ENCODE measurements at places on chromosomes 13 and 19.

DNA sequence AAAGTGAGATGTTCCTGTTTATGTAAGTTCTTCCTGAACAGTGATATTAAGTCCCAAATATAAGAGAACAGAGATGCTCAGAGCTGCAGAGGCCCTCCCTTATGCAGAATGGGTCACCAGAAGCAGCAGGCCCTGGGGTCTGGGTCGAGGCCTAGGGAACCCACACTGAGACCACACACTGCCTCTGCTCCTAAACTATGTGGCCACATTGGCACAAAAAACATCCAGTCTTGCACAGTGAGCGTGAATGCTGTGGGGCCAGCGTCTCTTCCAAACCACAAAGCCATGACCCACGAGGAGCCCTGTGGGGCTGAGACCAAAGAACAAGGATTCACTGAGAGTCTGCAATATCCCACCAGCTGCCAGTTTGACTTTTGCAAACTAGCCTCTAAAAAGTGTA, 23.6 kb downstream of the PROZ start:
- H3K36me3 ChIP-seq = no peaks in the 10 kb centered on the region
- no peak overlapping the region for H3K4me3 ChIP-seq
- H3K27me3 ChIP-seq = no peaks in the 10 kb centered on the region
- no peak for DNase-seq
- H3K4me1 ChIP-seq = peaks cover 26% of the 10 kb centered on the region

- no peak for DNase-seq
- H3K4me3 ChIP-seq = no peak overlapping the region
- no peaks in the 10 kb centered on the region for H3K27me3 ChIP-seq
- H3K27ac ChIP-seq = peak overlapping the region; percentile 75
- peaks cover 13% of the 10 kb centered on the region for H3K4me1 ChIP-seq
- H3K36me3 ChIP-seq = peaks cover 27% of the 10 kb centered on the region
Observed at GRCh38 chr13:113022745-113023574, 53.9 kb downstream of the MCF2L start.

DNA sequence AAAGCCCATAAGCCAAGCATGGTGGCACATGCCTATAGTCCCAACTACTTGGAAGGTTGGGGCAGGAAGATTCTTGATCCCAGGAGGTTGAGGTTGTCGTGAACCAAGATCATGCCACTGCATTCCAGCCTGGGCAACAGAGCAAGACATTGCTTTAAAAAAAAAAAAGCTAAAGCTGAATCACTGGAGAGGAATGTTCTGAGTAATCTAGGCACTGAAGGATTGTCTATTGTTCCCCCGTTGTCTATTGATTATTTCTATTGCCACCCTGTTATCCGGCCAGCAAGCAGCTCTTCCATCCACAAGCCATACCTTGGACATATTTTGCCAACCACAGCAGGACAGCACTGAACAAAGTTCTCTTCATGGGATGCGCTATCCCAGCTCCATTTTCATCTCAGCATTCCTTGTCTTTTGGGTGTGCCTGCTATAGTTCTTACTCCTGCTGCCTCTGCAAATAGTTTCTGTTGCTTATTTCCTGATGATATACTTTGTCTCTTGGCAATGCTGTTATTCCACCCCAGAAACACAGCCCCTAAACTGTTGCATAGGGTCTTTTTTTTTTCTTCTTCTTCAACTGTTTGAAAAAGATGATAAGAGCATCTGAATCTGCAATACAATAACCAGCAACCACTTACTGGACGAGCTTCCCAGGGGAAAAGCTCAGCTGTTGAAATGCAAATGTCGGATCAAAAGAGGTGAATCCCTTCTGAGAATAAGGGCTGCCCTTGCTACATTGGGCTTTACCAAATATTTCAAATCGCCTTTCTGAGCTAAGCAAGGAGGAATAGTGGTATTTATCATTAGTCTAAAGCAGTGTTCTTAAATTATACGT, 22.2 kb upstream of the SIAH3 start:
- H3K27ac ChIP-seq = no peak overlapping the region
- no peak for DNase-seq
- H3K4me1 ChIP-seq = no peaks in the 10 kb centered on the region
- H3K4me3 ChIP-seq = no peak overlapping the region
- H3K27me3 ChIP-seq = no peaks in the 10 kb centered on the region

- no peak overlapping the region for H3K4me3 ChIP-seq
- no peaks in the 10 kb centered on the region for H3K36me3 ChIP-seq
- DNase-seq = no peak
- no peak overlapping the region for H3K27ac ChIP-seq
- no peaks in the 10 kb centered on the region for H3K27me3 ChIP-seq
- peaks cover 3% of the 10 kb centered on the region for H3K4me1 ChIP-seq
Observed at GRCh38 chr13:53781941-53782340, 753.3 kb downstream of the OLFM4 start.

DNA sequence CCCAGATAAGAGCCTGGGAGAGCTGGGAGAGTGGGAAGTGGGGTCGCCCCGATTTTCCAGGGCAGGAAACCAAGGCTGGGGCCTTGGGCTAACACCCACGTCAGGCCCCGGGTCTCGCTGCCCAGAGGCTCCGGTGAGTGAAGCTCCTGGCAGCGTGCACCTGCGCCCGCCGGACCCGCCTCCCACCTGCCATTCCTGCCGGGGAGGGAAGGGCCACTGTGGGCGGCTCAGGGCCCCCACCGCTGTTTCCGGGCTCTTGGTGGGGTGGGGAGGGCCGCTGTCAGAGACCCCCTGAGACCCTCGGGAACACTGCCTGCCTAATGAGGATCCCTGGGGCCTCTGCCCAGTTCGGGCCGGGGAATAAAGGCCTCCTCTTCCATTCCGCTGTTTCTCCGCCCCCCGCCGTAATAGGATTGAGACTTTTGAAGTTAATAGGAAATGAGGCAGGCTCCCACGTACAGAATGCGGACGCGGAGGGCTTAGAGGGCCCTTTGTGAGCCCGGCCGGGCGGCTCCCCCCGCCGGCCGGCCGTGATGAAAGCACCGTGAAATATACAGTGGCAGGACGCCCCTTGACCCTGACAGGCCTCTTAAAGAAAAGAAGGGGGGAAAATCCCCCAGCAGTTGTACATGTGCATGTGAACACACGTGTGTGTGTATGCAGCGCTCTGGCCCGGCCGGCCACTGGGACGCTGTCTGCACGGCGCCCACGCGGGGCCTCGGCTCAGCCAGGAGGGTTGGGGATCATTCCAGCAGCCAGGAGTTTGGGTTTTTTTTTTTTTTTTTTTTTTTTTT, 33.2 kb downstream of the EFNA2 start:
- no peak for DNase-seq
- H3K4me3 ChIP-seq = no peak overlapping the region
- H3K27ac ChIP-seq = no peak overlapping the region
- peaks cover 9% of the 10 kb centered on the region for H3K4me1 ChIP-seq

DNA sequence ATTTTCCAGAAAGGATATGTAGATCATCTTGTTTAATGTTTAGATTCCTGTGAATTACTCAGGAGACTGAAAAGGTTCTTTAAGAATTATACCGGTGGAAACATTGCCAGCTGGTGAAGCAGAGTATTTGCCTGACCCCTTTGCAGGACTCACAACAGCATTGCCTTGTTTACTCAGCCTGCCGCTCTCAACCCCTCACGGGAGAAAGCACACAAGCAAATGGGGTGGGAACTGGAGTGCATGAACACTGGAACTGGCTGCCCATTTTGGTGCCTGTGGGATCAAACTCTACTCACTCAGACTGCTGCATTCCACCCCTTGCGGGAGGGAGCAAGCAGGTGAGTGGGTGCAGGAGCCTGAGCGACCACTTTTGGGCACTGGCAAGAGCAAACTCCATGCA, 804.7 kb upstream of the SLITRK1 start:
- no peak for DNase-seq
- no peaks in the 10 kb centered on the region for H3K36me3 ChIP-seq
- H3K27me3 ChIP-seq = no peaks in the 10 kb centered on the region
- no peaks in the 10 kb centered on the region for H3K4me1 ChIP-seq
- H3K4me3 ChIP-seq = no peak overlapping the region
- H3K27ac ChIP-seq = no peak overlapping the region

GRCh38 chr19:19650331-19650730, 6.9 kb upstream of the GMIP start:
- no peaks in the 10 kb centered on the region for H3K27me3 ChIP-seq
- no peak overlapping the region for H3K27ac ChIP-seq
- no peak overlapping the region for H3K4me3 ChIP-seq
- peaks cover 23% of the 10 kb centered on the region for H3K36me3 ChIP-seq
- H3K4me1 ChIP-seq = no peaks in the 10 kb centered on the region

- H3K4me3 ChIP-seq = no peak overlapping the region
- H3K27ac ChIP-seq = no peak overlapping the region
- no peak for DNase-seq
- no peaks in the 10 kb centered on the region for H3K4me1 ChIP-seq
- H3K36me3 ChIP-seq = no peaks in the 10 kb centered on the region
Observed at GRCh38 chr19:23882493-23882892, 32.2 kb upstream of the ZNF726 start.

GRCh38 chr13:90329641-90330040, 1017.8 kb upstream of the MIR17HG start:
- no peaks in the 10 kb centered on the region for H3K4me1 ChIP-seq
- H3K4me3 ChIP-seq = no peak overlapping the region
- H3K36me3 ChIP-seq = no peaks in the 10 kb centered on the region
- no peaks in the 10 kb centered on the region for H3K27me3 ChIP-seq
- DNase-seq = no peak

GRCh38 chr13:30618186-30618929, 638 bp downstream of the USPL1 start:
- peaks cover 41% of the 10 kb centered on the region for H3K4me1 ChIP-seq
- H3K27me3 ChIP-seq = no peaks in the 10 kb centered on the region
- peak overlapping the region; percentile 84 for H3K27ac ChIP-seq
- peak overlapping the region; percentile 83 for H3K4me3 ChIP-seq
- H3K36me3 ChIP-seq = peaks cover 8% of the 10 kb centered on the region

GRCh38 chr19:46967578-46968032, 52.0 kb upstream of the NPAS1 start:
- no peaks in the 10 kb centered on the region for H3K27me3 ChIP-seq
- DNase-seq = peak; percentile 89
- H3K4me3 ChIP-seq = no peak overlapping the region
- peaks cover 45% of the 10 kb centered on the region for H3K4me1 ChIP-seq

DNA sequence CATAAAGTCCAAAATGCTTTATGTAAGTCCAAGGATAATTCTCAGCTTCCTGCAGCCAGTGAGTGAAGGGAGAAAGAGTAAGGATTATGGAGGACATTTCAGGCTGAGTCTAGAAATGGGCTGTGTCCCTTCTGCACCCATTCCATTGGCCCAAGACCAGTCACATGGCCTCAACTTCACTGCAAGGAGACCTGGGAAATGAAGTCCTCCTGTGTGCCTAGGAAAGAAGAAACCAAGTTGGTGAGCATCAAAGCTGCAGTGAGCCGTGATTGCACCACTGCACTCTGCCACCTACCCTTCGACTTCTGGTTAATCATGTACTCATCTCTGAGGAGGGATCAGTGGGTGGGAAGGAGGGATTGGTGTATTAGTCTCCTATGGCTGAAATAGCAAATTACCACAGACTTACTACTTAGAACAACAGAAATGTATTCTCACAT, 3.6 kb upstream of the CD37 start:
- no peak overlapping the region for H3K4me3 ChIP-seq
- no peak overlapping the region for H3K27ac ChIP-seq
- DNase-seq = no peak
- no peaks in the 10 kb centered on the region for H3K36me3 ChIP-seq
- no peaks in the 10 kb centered on the region for H3K27me3 ChIP-seq
- no peaks in the 10 kb centered on the region for H3K4me1 ChIP-seq

DNA sequence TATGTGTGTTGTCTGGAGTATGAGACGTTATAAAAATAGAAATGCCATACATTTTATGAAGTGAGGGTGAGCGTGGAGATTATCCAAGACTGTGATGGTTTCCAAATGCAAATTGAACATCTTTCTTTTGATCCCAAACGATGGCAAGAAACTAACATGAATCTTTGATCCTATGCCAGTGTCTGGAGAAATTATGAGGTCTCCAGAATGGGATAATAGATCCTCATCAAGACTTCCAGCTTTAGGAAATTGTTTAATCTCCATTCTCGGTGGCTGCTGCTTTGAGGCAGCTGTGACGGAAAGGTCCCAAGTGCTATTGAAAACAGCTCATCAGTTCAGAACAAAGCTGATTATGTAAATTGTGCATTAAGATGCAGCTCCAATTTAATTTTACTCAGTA, 30.8 kb downstream of the CBY2 start:
- no peak overlapping the region for H3K4me3 ChIP-seq
- no peaks in the 10 kb centered on the region for H3K36me3 ChIP-seq
- no peaks in the 10 kb centered on the region for H3K27me3 ChIP-seq
- DNase-seq = no peak
- H3K27ac ChIP-seq = no peak overlapping the region

- H3K4me1 ChIP-seq = no peaks in the 10 kb centered on the region
- H3K27me3 ChIP-seq = no peaks in the 10 kb centered on the region
- no peak overlapping the region for H3K4me3 ChIP-seq
- DNase-seq = no peak
- H3K36me3 ChIP-seq = no peaks in the 10 kb centered on the region
Observed at GRCh38 chr13:32553720-32554119, 15.1 kb upstream of the N4BP2L2 start.

GRCh38 chr19:7734220-7735203, 2.6 kb upstream of the CLEC4G start:
- DNase-seq = no peak
- H3K4me1 ChIP-seq = no peaks in the 10 kb centered on the region
- H3K4me3 ChIP-seq = no peak overlapping the region
- peaks cover 27% of the 10 kb centered on the region for H3K27me3 ChIP-seq

GRCh38 chr19:42281146-42281826, 12.2 kb downstream of the CIC start:
- no peaks in the 10 kb centered on the region for H3K27me3 ChIP-seq
- H3K36me3 ChIP-seq = no peaks in the 10 kb centered on the region
- DNase-seq = peak; percentile 88
- peaks cover 89% of the 10 kb centered on the region for H3K4me1 ChIP-seq
- H3K4me3 ChIP-seq = peak overlapping the region; percentile 78

- H3K27ac ChIP-seq = no peak overlapping the region
- H3K27me3 ChIP-seq = no peaks in the 10 kb centered on the region
- DNase-seq = peak; percentile 40
- peaks cover 3% of the 10 kb centered on the region for H3K36me3 ChIP-seq
- H3K4me1 ChIP-seq = peaks cover 26% of the 10 kb centered on the region
Observed at GRCh38 chr19:8515317-8515716, 1.4 kb upstream of the ZNF414 start.

DNA sequence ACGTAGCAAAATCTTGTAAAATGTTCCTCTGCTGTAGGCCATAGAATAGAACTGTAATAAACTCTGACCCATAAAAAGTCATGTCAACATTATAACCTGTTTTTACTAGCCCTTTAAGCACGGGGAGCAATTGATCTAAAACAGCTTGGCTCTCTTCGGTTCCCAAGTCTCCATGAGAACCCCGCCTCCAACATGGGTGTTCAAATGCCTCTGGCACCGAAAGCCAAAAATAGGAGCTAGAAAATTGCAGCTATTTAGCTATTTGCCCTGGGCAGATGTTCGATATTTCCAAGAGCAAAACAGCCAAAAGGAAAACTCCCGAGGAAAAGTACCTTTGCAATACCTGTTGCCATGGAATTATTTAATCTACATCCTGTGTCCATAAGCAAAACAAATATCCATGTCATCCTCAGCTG, 563.1 kb downstream of the EFNB2 start:
- no peak overlapping the region for H3K27ac ChIP-seq
- H3K36me3 ChIP-seq = no peaks in the 10 kb centered on the region
- no peak for DNase-seq
- no peaks in the 10 kb centered on the region for H3K27me3 ChIP-seq

GRCh38 chr19:10701955-10702525, 801 bp downstream of the QTRT1 start:
- peak overlapping the region; percentile 64 for H3K4me3 ChIP-seq
- no peak overlapping the region for H3K27ac ChIP-seq
- H3K4me1 ChIP-seq = peaks cover 7% of the 10 kb centered on the region
- peaks cover 4% of the 10 kb centered on the region for H3K36me3 ChIP-seq
